ENCODE measurements at places on chromosomes 4 and X. TPM values are rescaled to one million over a fixed set of nuclear protein-coding genes. Genes with fewer than 3 reads are reported as not detected.

The NAP1L2 gene
- total RNA-seq = 6.9 TPM

The TTC29 gene
- not detected for total RNA-seq

The COL4A5 gene
- not detected for total RNA-seq

DNA sequence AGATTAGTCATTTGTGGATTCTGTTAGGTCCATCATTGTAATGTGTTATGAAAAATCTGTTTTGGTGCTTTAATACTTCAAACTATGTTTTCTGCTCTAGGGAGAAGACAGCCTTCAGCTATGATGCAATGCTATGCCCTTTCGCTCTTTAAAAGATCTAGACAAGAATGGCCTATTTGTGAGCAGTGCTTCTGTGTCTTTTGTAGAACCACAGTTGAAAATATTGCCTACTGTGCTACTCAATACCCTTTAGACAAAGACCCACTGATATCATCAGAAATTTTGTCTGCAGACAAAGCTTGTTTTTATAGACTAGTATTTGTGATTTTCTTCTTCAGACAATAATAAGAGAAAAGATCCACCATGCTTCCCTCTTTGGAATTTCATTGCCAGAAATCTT lies 44.6 kb upstream of the SLITRK2 start:
- DNase-seq = no peak

DNA sequence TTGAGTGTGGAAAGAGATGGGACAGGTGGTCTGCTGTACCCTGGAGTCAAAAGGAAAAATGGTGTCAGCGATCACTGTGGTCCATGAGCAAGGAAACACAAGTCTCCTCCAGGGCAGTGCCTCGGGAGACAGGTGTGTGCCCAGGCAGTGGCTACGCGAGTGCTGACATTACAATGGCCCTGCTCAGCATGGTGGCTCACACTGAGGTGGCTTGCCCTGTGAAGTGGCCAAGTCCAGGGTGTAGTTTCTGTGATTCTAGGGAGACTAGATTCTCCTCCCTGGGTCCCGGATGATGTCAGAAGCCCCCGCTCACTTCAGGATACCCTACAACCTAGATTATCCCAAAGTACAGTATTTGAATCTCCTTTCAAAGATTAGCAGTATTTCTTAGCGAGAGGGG lies 44.8 kb upstream of the TMEM150C start:
- DNase-seq = no peak
